ENCODE measurements at places on chromosomes 2 and 18. TPM values are rescaled to one million over a fixed set of nuclear protein-coding genes. Genes with fewer than 3 reads are reported as not detected.
A peak's percentile ranks its signal among the peaks of the same experiment; 100 is the strongest.

Gene MIB1
- total RNA-seq, result 20.7 TPM

Gene CHST9
- total RNA-seq, result 0.07 TPM

Gene REG3A
- not detected for total RNA-seq

Gene RPS27A
- 464 TPM for total RNA-seq

Gene DSEL
- 5.0 TPM for total RNA-seq

Gene TEX44
- not detected for total RNA-seq

Gene CREG2
- total RNA-seq, result not detected

Gene FAM110C
- 0.06 TPM for total RNA-seq

DNA sequence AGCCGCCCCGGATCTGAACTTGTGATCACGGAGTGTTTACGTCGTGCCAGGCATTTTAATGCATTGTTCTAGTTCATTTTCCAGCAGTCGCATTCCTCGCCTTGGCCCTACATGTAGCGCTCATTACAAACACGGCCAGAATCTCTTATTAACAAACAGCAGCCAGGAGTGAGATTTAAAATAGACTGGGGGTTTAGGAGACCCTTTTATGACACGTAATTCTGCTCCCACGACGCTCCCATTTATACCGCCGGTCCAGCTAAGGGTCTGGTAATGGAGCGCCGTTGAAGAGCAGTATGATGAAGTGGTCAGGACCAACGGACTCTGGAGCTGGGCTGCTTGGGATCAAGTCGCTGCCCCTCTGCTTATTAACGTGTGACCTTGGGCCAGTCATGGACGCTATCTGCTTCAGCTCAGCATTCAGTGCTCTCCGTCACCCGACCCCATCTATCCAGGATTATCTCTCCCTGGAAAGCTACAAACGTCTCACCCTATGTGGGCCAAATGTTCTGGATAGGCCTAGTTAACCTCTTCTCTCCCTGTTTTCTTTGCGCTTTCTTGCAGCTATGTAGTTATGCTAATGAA is 745 bp downstream of the MSH2 start:
- no peak for DNase-seq

GRCh38 chr2:96550787-96551604 is 14.4 kb downstream of the ARID5A start:
- DNase-seq, result no peak

DNA sequence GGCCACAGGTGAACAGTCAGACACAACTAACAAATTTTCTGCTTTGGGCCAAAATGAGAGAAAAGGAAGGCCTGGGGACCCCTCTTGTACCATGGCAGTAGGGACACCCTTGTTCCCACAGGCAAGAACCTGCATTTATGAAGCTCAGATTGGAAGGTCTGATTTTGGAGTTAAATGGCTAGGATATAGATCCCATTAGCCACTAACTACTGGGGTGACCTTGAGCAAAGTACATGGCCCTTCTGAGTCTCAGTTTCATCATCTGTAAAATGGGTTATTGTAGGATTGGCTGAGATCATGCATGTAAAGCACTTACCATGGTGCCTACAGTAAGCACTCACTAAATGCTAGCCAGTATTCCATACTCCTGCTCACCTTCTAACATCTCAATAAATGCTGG is 101.6 kb upstream of the DAPL1 start:
- no peak for DNase-seq

- no peak for DNase-seq
Measured at GRCh38 chr2:98796775-98797544, 66.0 kb upstream of the MGAT4A start.

GRCh38 chr2:147173189-147173581 is 671.6 kb upstream of the ACVR2A start:
- DNase-seq, result no peak

DNA sequence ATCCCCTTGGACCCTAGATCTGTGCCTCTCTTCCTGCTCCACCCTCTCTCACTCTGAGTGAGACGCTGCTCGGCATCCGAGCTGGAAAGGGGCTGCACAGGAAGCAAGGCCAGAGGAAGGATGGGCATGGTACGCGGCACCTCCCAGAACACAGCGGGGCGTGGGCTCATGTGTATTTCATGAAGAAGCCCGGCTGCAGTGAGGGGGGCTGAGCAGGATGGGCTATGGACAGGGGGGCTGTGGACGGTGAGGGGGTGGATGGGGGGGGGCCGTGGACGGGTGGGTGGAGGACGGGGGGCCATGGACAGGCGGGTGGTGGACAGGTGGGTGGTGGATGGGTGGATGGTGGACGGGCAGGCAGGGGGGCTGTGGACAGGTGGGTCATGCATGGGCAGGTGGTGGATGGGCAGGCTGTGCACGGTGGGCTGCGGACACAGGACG is 28.5 kb downstream of the SLC66A2 start:
- DNase-seq, result peak; percentile 42

DNA sequence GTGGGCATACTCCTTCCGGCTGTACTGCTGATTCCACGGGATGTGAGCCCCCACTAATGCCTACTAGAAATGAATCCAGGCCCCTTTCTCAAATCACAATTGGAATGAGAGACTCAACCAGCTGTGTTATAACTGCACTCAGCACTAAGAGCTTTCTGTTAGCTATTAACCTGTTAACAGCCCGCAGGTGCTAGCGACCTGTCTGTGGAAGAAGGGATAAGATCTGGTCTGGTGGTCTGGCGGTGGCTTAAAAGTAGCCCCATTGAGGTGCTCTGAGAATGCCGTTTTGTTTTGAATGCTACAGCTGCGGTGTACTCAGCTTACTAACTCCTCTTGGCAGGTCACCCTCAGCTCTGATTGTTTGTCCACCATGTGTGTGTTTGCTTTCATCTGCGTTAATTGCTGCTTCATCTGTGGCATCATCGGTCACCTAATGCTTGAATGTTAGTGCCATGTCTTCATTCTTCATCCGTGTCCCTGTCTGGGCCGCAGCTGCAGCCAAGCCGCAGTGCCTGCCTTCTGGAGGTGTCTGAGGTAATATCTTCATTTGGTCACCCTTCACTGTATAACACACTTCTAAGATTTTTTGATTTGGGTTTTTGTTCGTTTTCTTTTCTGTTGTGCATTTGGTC is 16.3 kb downstream of the RAB12 start:
- no peak for DNase-seq

GRCh38 chr18:11398625-11399024 is 210.8 kb upstream of the SLC35G4 start:
- DNase-seq, result no peak

- DNase-seq, result no peak
Measured at GRCh38 chr2:166180951-166181812, 53.4 kb upstream of the SCN1A start.

DNA sequence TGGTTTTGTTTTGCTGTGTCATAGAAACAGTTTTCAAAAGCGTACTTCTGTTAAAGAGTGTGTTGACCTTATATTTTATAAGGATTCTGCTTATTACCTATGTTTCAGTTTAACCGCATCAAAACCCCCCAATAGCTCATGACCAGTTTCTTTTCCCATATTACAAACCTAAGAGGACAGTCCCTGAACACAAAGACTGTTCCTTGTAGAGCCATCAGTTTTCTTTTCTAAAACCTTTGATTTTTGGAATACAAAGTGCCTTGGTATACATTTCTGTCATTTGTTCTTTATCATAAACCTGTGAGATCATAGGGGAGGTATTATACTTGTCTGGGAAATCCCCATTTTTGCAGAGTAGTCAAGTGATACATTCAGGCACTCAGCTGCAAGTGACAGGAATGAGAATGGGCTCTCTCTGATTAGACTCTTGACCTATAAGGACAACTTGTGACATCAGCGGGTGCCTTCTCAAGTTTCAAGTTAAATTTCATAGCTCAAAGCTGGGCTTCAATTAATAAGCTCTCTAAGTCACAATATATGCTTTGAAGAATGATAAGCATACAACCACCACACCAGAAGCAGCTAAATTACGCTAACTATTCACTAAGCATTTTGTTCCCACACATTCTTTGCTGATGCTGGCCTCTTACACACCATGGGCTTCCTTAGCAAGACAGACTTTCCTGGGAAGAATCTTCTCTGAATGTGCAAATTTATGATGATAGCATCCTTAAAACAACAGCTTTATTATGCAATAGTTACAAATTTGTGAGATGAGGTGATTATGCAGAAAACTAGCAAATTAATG is 97.5 kb upstream of the CD302 start:
- DNase-seq, result no peak

GRCh38 chr18:10852385-10853303 is 296.7 kb downstream of the PIEZO2 start:
- DNase-seq, result no peak

- DNase-seq, result no peak
Measured at GRCh38 chr2:190674966-190675650, 26.2 kb downstream of the NAB1 start.

- DNase-seq, result no peak
Measured at GRCh38 chr18:77486985-77487384, 237.3 kb downstream of the GALR1 start.

All from psoas muscle (tissue), 8 donors.